Bone marrow (tissue), 2 donors: ENCODE measurements at places on chromosomes 12 and 14.

DNA sequence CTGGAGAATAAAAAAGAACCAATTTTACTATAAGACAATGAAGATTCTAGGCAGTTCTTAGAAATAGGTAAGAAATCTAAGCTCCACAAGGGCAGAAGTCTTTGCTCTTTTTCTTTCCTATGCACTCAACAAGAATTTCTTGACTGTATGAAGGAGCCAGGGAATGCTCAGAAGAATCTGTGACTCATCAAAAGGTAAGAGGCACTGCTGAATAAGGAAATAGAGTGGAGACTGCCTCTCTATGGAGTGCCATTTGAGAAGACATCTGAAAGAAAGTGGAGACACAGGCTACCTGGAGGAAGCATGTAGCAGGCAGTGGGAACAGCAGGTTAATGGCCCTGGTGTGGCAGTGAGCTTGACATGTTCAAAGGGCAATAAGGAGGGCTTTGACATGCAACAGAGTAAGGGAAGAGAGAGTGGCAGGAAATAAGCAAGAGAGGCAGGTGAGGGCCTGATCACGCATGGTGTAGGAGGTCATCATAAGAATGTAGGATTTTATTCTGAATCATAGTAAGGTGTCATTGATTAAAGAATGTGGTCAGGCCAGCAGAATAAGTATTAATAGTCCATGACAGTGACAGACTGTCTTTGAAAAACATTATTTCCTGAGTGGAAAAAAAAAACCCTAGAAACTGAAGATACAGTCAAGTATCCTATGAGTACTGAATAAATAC, 446.7 kb upstream of the GARIN6 start:
- DNase-seq = no peak

DNA sequence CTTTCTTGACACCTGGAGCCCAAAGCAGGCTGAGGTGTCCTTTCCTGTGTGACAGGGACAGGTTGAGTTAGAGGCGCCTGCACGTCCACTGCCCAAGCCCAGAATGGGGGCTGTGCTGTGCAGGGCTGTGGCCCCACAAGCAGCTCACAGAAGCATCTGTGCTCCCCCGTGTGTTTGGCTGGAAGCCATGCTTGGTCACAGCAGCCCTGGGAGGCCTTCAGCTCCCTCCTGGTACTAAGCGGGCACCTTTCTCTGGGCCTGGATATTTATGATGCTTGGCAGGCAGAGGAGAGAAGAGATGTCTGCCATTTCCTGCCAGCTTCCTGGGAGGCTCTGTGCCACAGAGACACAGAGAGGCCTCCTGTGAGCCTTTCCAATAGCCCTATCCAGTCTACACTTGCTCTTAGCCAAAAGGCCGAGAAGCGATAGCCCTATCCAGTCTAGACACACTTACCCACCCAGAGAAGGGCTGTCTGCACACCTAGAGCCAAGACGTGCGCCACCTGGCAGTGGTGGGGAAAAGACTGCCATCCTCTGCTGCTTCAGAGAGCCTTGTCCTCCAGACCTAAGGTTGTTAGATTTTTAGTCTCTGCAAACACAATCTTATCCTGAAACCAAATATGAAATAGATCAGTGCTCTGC, 117.4 kb downstream of the GCH1 start:
- DNase-seq = no peak

- no peak for DNase-seq
Observed at GRCh38 chr12:121793440-121793837, at the start of gene RHOF. Gene RHOF, minus strand, starts transcription at chr12:121793688. Its CDS starts 55 bp downstream, at chr12:121793633.

DNA sequence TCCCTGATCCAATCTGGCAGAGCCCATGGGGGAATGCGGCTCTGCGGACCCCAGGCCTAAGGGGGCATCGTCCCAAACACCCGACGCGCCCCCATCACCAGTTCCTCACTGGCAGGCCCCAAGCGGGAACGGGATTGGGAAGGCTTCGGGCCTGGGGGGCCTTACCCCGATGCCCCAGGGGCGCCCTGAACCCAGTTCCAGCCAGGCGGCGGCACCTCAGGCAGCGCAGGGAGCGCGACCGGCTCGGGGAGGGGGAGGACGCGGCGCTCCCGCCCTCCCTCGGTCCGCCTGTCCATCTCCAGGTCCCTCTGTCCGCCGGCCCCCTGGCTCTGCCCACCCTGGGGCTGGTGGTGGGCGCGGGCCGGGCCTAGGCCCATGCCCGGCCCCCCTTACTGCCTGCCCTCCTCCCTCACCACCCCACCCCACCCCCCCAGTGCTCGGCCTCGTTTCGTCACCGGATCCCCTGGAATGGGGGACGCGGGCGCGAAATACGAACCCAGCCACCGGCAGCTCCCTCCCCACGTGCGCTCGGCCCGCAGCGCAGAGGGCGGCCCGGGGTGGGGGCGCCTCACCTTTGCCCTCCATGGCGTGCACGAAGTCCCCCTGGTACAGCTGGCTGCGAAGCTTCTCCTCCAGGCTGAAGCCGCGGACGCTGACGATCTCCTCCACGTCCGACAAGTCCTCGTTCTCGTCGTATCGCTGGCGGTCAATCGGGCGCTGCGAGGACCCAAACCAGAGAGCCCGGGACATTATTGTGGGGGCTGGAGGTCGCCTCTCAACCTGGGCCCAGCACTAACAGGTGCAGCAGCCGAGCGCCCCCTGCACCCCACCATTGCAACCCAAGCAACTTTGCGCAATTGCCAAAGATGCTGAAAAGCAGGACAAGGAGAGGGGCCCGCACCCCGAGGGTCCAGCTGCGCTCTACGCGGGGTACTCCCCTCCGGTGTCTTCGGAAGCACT, 2.3 kb downstream of the KDM2B start:
- no peak for DNase-seq

DNA sequence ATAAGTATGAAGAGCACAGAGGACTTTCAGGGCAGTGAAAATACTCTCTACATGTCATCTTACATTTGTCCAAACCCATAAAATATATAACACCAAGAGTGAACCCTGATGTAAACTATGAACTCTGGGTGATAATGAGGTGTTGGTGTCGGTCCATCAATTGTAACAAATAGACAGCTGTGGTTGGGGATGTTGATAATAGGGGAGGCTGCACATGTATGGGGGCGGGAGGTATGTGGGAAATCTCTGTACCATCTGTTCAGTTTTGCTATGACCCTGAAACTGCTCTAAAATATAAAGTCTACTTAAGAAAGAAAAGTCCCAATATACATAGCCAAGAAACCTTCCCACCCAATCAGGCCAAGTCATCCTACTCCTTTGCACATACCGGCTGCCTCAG, 88.5 kb downstream of the GPR135 start:
- no peak for DNase-seq

- DNase-seq = no peak
Observed at GRCh38 chr12:28268608-28269229, 78.5 kb downstream of the CCDC91 start.

- DNase-seq = no peak
Observed at GRCh38 chr12:73308747-73309146, 1036.6 kb downstream of the TRHDE start.
